ENCODE measurements at places on chromosomes 2 and 18.
A peak's percentile ranks its signal among the peaks of the same experiment; 100 is the strongest.

- DNase-seq, result no peak
Measured at GRCh38 chr2:119104414-119104813, 54.1 kb downstream of the C1QL2 start.

DNA sequence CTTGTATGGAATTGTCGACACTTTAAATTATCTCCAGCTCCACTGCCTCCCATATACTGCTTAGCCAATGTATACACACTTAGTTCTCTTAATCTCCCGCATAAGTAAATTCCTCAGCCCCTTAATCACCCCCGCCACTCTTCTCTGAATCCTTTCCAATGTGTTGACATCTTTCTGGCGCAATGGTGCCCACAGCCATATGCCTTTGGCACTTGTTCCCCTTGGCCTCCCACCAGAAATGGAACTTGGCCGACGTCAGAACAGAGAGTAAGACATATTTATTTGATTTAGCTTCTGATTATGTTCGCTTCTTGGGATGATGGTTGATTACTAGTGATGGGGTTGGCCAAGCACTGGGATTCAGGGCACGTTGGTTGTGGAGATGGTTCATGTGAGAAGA lies 1089.3 kb upstream of the CELF4 start:
- no peak for DNase-seq

DNA sequence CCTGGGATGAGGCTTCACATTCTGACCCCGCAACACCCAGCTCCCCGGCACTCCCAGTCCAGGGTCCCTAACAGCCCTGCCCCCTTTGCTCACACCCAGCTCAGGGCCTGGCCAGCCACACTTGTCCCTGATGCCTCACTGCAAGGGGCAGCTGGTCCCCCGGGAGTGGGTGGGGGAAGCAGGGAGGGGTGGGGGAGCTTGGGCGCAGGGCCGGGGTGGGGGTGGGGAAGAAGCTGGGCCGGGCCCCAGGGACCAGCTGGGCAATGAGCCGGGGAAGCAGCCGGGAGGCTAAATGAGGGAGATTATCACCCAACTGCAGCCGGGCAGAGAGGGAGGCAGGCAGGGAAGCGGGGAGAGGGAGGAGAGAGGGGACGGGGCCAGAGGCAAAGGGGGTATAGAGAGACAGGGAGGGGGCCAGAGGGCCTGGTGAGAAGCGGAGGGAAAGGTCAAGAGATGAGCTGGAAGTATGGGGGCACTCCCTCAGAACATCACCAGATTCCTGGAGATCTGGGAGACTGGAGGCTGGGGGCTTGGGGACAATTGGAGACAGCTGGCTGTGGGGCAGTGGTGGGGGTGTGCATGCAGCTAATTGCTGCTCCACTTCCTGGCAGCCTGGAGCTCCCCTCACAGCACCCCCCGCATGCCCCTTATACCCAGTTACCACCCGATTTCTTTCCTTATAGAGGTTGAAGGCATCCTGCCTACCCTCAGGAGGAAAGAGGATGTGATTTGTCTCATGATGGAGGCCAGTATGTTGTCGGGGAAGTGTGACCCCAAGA lies 2.5 kb upstream of the ASIC4 start:
- no peak for DNase-seq

- peak; percentile 69 for DNase-seq
Measured at GRCh38 chr2:75646583-75647425, at the start of gene MRPL19. TSS of gene MRPL19 (plus strand) at chr2:75646783. CDS start at chr2:75646808, 25 bp downstream.

DNA sequence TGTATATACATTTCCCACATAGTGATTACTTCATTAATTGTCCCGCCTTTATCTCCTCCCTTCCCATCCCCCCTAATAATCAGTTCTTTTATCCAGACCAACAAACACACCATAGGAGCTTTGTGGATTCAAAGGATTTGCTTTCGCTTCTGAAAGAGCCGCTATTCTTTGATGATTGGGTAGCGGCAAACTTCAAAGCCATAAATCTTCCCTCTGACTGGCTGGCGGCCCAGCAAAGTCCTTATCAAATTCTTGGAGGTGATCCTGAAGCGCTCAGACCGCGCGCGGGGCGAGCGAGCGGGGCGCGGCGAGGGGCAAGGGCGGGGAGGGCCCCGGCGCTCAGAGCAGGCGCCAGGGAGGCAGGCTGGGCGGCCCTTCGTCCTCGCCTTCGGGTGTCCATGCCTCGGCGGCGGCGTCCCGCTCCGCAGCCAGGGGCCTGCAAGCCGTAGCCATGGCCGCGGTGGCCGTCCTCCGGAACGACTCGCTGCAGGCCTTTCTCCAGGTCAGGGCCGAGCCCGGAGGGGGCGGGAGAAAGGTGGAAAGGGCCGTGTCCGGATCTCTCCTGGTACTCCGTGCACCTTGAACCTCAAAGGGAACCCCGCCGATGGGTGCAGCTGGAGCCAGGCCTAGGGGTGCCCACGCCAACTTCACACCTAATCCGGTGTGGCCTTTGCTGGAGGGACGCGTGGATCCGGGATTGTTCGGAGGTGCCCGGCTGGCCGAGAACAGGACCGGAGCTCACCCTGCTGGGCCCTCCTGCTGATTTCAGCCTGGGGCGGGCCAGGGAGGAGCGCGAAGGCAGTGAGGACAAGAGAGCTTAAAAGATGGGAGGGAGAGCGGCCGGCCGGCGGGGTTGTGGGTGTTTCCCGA lies at the start of gene SP5:
SP5 (plus strand) TSS at position 276 of the 870 bp plus-strand sequence; CDS start at position 452, 176 bp downstream.
- DNase-seq, result no peak

- DNase-seq, result no peak
Measured at GRCh38 chr2:197993830-197994229, 189.4 kb downstream of the PLCL1 start.

- no peak for DNase-seq
Measured at GRCh38 chr2:188291617-188292347, at the start of gene GULP1. TSS of gene GULP1 (plus strand) at chr2:188291874. CDS start at chr2:188477703, 185,829 bp downstream.

- no peak for DNase-seq
Measured at GRCh38 chr18:79878741-79879378, 72.6 kb downstream of the SLC66A2 start.

DNA sequence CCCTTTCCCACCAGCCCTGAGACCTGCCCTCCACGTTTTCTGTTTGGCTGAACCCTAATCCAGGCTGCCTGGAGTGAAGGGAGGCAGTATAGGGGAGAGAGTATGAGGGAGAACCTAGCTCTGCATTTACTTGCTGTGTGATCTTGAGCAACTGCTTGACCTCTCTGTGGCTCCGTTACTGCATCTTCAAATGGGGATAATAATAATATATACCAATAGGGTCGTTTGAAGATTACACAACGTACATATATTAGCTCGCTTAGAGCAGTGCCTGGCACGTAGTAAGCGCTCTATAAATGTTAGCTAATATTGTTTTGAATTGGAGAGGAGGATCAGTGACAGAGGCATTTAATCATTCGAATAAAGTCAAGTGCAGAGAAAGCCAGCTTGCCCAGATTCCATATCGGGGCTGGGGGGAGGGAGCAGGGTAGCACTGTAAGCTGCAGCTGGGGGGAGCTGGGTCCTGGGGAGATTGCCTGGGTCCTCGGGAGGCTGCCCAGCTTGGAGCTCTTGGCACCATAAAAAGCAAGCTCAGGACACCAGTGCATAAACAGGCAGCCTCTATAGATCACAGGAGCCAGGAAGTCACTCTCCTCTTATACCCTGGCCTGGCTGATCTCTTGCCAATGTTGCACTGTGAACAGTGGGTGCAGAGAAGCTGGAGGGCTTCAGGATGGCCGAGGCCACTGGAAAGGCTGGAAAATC lies 19.1 kb downstream of the KCNK3 start:
- DNase-seq, result no peak

GRCh38 chr2:144975881-144976280 lies 456.0 kb upstream of the ZEB2 start:
- DNase-seq, result no peak
